ENCODE measurements at places on chromosomes 5 and 9.
A peak's percentile ranks its signal among the peaks of the same experiment; 100 is the strongest.

DNA sequence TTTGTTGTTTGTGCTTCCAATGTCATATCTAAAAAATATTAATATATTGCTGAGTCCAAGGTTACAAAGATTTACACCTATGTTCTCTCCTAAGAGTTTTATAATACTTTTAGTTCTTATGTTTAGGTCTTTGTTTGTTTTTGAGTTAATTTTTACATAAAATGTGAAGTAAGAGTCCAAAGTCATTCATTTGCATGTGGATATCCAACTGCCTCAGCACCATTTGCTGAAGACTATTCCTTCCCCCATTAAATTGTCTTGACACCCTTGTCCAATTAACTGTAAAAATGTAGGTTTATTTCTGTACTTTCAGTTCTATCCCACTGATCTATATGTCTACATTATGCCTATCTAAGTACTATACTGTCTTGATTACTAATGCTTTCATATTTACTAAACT lies 35.7 kb downstream of the TTC33 start:
- DNase-seq = no peak

DNA sequence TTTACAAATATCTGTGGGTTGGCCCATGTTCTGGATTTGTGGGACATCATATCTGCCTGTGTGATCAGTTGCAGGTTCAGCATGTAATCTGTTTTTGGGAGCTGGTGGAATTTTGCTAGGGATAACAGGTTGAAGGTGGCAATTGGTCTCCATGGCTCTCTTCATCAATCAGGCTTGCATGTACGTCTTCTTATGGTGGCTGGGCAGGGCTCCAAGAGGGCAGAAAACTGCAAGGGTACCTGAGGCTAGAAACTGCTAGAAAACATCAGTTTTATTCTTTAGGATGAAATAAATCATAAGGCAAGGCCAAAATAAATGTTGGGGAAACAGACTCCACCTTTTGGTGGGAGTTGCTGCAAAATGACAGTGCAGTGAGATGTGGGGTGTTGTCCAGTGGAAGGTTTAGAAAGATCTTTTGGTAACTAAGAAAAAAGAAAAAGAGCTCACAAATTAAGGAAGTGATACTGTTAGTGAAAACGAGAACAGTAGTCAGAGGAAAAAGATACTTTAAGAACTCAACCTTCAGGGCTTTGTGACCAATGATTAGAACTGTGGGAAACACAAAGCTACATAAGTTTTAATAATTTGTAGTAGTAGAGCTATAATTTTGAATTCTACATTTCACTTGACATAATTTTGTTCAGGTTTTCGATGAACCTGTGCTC lies 300.7 kb upstream of the IZUMO3 start:
- no peak for DNase-seq

- DNase-seq = peak; percentile 16
Measured at GRCh38 chr9:133619791-133620190, 10.6 kb upstream of the FAM163B start.

DNA sequence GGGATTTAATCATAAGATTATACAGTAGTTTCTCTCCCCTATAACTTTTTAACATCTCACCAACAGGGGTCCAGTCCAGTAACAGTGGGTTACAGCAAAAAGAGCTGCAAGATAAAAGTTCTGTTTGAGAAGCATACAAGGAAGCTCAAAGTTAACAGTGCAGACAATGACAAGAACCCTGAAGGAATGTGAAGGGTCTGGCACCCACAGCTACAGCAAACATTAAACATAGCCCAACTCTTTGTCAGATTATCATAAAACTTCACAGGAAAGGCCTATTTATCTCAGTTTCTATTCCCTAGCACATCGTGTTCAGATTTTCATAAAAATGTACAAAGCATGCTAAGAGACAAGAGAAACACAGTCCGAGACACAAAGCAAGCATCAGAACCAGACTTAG lies 309.4 kb downstream of the DIRAS2 start:
- no peak for DNase-seq

DNA sequence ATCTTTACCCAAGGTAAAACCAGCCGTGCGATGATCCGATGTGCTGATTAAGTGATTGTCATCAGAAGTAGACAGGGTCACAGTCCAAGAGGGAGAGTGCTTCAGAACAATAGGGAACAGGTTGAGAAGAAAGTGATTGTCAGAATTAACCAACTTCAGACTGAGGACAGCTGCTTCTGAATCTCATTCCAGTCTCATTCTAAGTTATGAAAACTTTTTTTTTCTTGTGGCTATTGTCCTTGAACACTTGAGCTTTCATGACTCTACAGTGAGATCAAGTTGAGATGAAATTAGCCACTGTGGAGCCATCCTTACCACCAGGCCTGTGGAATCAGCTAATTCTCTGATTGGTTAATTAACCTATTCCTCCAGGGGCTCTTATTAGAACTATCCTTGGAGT lies 159.9 kb upstream of the WWC1 start:
- no peak for DNase-seq

- no peak for DNase-seq
Measured at GRCh38 chr5:6812800-6813731, 99.8 kb downstream of the TENT4A start.

GRCh38 chr9:134639994-134640393 lies 1.6 kb upstream of the COL5A1 start:
- DNase-seq = no peak

DNA sequence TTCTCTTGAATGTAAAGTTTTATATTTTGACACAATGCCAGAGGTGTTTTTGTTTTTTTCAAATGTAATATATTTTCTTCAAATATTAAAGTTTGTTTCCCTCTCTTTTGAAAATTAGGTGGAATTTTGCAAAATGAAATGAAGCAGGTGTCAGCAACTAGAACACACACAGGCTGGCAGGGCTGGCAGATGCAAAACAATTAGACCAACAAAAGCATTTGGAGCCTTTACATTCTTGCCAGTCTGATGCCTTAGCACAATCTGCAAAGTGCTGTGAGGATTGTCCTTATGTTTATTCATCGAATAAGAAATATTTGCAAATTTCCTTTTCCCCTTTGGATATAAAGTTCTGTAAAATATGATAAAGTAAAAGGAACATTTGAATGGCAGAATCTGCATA lies 1063.9 kb downstream of the CDH9 start:
- no peak for DNase-seq

DNA sequence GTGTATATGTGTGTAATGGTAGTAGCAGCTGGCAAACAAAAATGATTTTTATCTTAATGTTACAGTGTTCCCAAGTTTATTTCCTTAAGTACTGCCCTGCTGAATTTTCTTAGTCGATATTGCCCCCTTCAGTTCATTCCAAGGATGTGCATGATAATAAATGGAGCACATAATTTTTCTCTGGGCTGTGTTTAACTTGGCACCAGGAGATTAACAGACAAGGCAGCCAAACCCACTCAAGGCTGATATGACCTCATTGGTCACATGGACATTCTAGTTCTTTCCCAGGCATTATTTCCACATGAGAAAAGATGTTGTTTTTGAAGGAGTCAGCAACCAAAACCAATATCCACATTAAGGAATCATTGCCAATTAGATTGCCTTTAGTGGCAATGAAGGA lies 61.8 kb downstream of the COX7C start:
- no peak for DNase-seq

GRCh38 chr9:75138260-75139040 lies 50.1 kb downstream of the OSTF1 start:
- no peak for DNase-seq

GRCh38 chr5:129499208-129499852 lies 39.2 kb downstream of the ADAMTS19 start:
- no peak for DNase-seq

GRCh38 chr5:69000216-69000919 lies 93.4 kb upstream of the SLC30A5 start:
- no peak for DNase-seq

DNA sequence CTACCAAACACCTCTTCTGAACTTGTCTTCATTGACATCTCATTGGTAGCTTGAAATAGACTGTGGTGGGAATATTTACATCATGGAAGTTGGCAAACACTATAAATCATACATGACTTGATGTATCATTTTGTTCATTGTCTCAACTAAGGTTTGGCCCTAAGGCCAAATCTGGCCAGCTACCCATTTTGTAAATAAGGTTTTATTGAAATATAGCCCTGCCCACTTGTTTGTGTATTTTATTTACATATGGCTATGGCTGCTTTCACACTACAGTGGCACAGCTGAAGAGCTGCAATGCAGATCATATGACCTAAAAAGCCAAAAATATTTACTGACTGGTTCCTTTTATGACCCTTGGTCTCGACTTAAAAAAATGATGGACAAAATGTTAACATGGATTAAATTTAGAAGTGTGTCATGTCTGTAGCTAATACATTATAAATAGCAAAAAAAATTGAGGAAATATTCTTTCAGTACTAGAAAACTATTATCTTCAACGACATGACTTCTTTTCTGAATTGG lies 22.1 kb downstream of the FAM240B start:
- no peak for DNase-seq

GRCh38 chr5:1727571-1727970 lies 72.1 kb downstream of the MRPL36 start:
- no peak for DNase-seq

- DNase-seq = no peak
Measured at GRCh38 chr9:13279284-13280141, at the start of gene MPDZ. Gene MPDZ (minus strand): TSS chr9:13279692. CDS start chr9:13250315, 29,377 bp downstream.

DNA sequence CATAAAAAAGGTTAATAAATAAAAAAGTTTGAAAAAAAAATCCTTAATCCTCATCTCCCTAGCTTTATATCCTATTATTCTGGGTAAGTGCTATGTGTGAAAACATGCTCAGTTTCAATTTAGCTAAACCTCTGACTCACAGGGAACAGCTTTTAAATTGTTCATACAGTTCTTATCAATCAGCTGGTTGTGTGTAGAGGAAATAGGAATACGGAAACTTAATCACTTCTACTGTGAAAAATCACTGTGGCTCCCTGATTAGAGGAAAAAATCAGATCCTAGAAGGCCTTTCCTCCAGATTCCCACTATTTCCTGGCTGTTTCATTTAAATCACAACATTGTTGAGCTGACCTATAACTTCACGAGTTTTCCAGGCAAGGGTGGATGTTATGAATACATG lies 120.5 kb downstream of the MARCHF3 start:
- DNase-seq = no peak
